Motor neuron (in vitro differentiated cells): ENCODE measurements at places on chromosomes 13 and 19. TPM values are rescaled to one million over a fixed set of nuclear protein-coding genes. Genes with fewer than 3 reads are reported as not detected.

DNA sequence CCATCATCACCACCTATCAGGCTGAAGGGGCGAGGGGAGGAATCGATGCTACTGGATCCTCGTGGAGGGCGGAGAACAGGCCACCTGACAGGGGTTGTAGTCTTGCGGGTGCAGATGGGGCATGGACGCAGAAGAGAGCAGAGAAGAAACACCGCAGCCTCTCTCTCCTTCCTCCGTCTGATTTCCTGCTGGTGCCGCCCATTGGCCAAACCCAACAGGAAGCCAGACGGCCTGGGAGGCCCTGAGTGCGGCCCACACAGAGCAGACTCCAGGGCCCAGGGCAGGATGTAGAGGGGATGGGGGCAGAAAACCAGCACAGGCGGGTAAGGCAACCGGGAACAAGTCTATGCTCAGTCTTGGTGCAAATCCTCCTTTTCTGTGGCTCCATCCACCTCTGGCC is 15.4 kb downstream of the CEBPA start:
- ATAC-seq, result no peak

CEACAM4 gene
- total RNA-seq, result 0.31 and 0.46 TPM in 2 replicates

TRAPPC5 gene
- total RNA-seq, result 159 and 166 TPM in 2 replicates

DIAPH3 gene
- total RNA-seq, result 11.2 TPM in 2 replicates

DNA sequence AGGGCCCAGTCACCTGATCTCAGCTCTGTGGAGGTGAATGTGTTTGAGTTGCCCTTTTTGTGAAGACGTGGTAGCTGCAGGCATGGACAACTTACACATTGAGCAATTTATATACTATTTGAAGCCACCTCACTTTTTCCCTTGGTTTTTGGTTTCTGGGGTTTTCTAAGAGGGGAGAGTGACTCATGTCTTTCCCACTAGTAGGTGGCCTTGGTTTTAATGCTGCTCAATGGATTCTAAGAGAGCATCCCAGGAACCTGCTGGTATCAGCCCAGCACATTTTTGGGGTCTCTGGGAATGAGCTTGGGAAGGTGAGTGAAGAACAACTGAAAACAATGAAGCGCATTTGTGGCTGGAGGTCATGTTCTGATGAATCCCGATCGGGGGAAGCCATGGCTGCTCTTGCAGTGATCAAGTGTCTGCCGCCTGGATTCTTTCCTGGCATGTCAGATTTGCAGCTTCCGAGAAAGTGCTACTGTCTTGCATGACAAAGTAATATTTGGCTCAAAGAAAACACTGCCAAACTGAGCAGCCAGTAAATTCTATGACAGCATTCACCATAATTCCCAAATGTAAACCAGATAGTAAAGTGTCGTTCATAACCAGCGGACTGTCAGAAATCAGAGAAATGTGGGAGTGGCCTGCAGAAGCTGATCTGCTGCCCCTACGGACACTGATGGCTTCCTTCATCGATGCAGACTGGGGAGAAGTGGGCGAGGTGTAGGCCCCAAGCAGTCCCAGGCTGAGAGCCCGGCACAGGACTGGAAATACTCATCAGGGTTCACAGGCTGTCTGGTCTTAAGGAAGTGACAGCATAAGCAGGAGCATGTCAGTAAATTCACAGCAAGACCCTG is 98.7 kb downstream of the COL4A2 start:
- ATAC-seq, result no peak
